ENCODE measurements at places on chromosomes 7 and 10.

DNA sequence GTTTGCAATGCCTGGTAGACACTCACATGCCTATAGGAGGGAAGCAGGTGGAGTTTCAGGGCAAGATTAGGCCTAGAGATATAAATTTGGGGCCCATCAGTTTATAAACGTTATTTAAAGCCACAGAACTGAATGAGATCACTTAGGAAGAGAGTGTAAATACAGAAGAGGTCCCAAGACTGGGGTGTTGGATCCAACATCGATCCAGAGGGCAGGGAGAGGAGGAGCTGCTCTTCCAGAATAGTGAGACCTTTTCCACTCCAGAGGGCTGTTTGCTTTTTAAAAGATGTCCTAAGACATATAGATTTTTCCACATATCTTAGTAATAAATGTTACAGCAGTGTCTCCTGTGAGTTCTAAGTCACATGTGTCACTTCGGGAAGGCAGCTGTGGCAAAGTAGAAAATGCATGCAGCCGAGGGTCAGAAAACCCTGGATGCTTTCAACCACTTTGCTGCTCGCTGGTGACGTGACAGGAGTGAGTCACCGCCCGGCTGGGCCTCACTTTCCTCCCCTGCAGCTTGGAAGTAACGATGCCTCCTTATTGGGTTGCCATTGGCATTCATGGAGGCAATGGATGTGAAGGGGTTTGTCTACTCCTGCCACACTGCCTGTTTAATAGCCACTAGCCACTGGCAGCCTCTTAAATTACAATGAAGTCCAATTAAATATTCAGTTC lies 95.4 kb downstream of the TRIL start:
- DNase-seq = no peak

DNA sequence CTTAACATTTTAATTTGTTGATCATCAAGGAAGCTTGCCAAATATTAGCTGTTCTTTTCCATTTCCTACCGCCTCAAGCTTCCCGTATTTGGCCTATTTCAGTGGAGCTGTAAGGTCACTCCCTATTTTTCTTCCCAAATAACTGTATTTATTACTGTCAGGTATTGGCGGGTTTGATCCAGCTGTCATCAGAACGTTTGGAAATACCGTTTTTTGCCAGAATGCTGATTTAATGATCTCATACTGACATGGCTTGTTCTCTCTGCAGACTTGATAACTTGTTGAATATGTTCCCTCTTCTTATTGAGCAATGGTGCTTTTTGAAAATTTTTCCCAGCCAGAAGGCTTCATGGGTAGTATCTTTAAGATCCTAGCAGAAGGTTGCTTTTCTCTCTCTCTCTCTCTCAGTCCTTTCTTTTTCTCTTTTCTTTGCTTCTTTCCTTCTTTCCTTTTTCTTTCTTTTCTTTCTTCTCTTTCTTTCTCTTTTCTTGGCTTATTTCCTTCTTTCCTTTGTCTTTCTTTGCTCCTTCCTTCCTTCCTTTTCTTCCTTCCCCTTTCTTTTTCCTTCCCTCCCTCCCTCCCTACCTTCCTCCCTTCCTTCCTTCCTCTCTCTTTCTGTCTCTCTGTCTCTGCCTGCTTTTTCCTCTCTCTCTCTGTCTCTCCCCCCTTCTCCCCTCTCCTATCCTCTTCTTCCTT lies 42.1 kb downstream of the CUX1 start:
- DNase-seq = no peak

DNA sequence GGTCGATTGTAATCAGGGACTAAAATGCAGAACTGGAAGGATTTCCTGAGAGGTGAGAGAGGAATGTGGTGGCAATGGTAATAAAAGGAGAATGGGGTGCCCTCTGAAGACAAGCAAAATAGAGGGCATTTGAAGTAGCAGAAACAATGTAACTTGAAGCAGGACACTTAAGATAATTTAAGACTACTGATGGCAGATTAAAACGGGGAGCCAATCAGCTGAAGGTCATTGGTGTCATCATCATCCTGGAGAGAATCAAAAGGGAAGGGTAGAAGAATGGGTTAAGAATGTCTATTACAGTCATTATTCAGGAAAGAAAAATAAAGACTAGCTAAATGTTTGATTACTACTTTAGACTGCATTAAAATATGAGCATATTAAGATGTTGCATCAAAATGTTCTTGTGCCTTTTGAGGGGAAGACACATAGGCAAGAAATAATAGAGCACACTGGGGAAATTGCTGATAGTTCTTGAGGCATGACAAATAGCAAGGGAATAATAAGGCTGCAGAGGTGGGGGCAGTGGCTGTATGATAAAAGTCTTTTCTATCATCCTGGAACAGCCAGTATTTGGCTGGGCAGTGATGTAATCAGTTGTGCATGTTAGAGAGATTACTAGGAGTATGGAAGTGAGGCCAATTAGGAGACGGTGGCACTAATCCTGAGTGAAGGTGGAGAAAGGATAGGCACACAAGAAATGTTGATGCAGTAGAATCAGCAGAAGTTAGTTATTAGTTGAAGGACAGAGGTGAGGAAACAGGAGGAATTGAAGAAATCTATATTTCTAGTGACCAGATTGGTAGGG lies 60.2 kb downstream of the CCDC71L start:
- DNase-seq = no peak

DNA sequence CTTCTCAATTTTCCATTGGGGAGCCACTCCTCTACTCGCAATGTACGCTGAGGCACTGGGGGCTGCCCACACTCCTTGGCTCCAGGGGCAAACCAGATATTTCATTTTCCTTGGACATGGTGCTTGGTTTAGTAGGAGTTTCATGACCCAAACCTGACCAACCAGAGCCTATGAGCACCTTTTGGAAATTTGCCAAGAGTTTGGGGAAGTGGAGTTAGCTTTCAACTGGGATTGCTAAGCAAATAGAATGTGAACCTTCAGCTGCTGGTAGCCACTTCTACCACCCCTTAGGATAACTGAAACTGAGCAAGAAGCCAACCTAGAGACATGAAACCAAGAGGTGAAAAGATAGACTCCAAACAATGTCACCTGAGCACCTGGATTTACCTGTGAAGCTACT lies 74.9 kb upstream of the COL13A1 start:
- no peak for DNase-seq

DNA sequence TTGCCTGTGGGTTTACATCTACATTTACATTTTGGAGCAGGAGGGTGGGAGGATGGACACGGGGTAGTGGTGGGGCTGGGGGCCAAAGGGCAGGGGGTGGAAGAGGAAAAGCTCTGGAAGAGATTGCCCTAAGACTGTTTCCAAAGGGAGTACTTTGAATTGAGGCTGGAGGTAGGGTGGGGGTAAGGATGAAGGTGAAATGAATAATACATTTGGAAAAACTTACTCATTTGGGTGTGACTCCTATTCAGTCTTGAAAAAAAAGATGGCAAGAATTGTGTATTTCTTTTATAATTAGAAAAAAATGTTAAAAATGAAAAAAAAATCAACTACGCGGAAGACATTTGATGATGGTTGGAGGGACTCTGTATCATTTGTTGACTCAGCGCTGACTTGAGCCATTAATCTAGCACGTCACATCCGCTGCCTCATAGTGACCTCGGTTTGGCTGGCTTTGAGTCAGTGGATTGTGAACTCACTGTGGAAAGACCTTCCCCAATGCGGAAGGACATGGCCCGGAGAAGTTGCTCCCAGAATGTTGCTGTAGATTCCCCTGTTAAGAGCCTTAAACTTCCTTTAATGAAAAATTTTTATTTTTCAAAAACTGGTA lies 2.8 kb downstream of the FAM180A start:
- no peak for DNase-seq

DNA sequence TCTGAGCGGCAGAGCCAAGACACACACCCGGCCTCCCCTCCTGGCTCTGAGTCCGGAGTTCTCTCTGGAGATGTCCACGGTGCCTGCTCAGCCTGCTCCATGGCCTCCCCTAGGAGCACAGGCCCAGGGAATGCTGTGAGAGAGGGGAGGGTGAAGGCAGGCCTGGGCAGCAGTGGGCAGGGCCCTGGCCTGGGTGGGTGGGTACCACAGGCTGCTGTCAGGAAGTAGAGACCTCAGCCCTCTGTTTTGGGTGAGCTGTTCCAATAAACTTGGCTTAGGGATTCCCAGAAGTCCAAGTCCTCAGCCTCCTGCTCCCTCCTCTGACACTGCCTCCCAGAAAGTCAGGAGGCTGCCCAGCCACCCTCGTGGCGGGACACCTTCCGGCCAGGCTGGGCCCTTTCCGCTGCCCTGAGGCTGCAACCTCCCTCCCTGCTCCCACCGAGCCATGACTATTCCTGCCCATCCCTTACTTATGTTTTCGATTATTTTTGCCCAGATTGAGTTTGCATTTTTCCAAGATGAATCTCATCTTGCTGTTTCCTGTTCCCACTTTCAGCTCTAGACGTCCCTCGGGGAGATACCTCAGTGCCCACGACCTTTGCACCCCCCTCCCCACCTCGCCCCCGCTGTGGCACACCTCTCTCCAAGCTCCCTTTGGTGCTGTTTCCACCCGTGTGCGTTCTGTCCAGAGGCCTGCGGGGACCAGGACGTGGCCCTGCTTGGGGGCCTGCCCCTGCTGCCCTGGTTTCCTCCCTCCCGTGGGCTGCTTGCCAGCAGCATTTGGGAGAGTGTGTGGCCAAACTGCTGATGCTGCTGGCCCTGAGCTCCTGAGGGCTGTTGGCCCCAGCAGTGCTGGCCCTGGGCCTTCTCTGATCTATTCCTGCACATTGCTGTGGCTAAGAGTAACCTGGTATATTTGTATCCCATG lies 5.8 kb upstream of the POLM start:
- DNase-seq = peak; percentile 32

GRCh38 chr10:62390497-62391176 lies 16.5 kb downstream of the ZNF365 start:
- DNase-seq = no peak

GRCh38 chr10:122777515-122778059 lies 68.1 kb downstream of the CUZD1 start:
- DNase-seq = no peak

GRCh38 chr7:1618475-1618874 lies 48.6 kb upstream of the PSMG3 start:
- no peak for DNase-seq

DNA sequence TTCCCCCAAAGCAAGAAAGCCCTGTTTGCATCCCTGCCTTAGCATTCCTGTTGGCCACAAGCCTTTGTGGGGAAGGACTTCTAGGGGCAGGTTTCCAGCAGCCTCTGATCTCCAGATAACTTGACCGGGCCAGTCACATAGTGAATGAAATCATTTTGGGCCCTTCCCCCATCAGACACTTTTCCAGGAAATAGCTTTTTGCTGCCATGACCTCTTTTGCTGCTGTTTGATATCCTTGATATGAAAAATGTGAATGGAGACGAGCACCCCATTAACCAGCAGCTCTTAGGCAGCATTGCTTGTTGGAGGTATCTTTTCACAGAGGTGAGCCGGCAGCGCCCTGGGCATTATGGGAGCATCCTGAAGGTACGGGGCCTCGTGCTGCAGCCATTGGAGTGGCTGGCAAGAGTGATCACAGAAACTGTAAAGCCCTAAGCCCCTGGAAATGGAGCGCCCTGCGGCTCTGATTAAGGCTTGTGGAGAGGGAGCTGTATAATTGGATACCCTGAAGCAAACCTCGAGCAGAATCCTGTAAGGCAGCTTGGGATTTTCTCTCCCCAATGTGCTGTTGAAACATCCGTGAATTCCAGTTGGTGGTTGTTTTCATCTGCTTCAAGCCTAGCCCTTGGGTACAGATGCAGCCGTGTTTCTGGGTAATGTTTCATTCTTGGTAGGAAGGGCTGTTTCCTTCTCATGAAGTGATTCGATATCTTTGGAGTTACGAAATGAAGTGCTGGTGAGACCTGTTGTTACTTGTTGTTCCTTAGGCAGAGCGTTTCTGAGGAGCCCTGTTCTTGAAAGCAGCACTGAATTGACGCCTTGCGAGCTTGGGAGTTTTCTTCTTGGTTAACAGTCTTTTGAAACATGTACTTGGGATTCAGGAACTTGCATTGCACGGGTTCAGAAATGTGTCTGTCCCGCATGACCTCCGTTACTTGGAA lies 179.0 kb downstream of the PTEN start:
- no peak for DNase-seq

GRCh38 chr7:116805100-116805544 lies 57.3 kb upstream of the CAPZA2 start:
- no peak for DNase-seq

- DNase-seq = no peak
Measured at GRCh38 chr7:55377162-55377817, 12.2 kb downstream of the LANCL2 start.

- DNase-seq = no peak
Measured at GRCh38 chr7:1645071-1645409, 25.0 kb upstream of the ELFN1 start.

- no peak for DNase-seq
Measured at GRCh38 chr7:37738321-37738720, 54.8 kb downstream of the GPR141 start.

- no peak for DNase-seq
Measured at GRCh38 chr7:2080060-2080387, 152.7 kb downstream of the MAD1L1 start.

DNA sequence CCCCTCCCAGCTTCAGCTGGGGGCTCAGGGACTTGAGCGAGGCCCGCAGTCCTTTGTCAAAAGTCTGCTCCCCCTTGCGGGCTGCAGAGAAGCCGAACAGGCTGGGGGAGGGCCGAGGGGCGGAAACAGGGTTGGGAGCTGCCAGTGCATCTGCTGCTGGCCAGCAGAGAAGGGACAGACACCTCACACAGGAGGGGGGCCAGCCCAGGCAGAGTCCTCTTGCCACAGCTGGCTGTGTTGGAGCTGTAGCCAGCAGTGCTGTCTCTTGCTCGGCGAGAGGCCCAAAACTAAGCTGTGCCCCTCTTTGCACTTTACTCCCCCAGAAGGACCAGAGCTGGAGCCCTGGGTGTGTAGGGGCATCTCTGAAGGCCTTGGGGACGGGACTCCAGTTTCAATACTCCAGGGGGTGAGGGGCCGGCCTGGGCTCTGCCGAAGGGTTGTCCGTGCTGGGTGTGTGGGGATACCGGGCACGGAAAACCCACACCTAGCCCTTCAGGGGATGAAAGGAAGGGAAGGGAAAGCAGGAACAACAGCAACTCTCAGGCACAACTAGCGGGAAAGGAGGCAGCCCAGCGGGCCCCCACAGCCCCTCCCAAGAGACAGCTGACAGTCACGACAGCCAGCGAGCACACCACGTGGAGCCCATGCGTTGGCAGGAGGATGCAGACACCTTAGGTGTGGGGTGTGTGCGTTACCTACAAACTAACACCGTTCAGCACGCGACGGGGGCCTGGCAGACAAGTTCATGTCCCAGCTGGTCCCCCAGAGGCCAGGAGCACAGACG lies 17.8 kb downstream of the YKT6 start:
- DNase-seq = no peak

DNA sequence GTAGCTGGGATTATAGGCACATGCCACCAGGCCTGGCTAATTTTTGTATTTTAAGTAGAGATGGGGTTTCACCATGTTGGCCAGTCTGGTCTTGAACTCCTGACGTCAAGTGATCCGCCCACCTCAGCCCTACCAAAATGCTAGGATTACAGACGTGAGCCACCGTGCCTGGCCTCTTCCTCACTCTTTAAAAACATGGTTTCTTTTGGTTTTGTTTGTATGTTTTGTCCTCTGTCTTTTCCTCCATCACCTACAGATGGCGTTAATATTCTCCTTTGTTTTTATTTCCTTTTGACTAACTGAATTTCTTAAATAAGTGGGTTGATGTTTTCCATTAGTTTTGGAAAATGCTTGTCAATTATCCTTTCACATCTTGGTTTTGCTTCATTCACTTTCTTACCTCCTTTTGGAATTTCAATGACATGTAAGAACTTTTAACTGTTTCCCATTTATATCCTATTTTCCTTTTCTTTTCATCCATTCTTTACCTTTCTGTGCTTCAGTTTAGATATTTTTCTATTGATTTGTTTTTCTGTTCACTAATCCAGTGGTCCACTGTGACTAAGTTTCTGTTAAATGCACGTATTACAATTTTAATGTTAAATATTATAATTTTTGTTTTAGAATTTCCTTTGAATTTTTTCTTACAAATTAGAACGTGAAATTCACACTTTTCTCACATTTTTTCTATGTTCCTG lies 104.1 kb downstream of the ZNF467 start:
- no peak for DNase-seq

Measured in midbrain (tissue), 1 donor.